H1 (cell line): ENCODE measurements at places on chromosomes 6 and 20. TPM values are rescaled to one million over a fixed set of nuclear protein-coding genes. Genes with fewer than 3 reads are reported as not detected.

The FUT9 gene
- total RNA-seq = 4.0 and 4.9 TPM in 2 replicates

DNA sequence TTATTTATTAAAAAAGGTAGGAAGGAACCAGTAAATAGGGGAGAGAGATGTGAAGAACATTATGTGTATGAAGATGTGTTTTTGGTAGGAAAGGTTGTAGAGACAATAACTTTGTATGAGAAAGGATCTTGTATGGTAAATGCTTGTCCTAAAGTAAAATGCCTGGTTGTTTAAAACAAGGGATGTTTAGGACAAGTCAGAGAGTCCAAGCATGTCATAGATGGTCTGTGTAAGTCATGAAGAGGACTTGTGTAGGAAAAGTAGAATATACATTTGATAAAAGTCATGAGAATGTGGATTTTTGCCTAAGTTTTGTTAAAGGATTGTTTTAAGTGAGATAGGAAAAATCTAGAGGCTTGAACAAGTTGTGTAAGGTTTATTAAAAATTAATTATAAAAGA lies 325.1 kb downstream of the CDH26 start:
- DNase-seq = no peak

- no peak for DNase-seq
These were observed 34.9 kb downstream of the UBD start for GRCh38 chr6:29524444-29525310.

GRCh38 chr6:37372116-37372515 lies 18.3 kb downstream of the RNF8 start:
- DNase-seq = no peak

- DNase-seq = no peak
These were observed 207.0 kb upstream of the CITED2 start for GRCh38 chr6:139581485-139581865.
